ENCODE measurements at places on chromosomes 6 and 20. TPM values are rescaled to one million over a fixed set of nuclear protein-coding genes. Genes with fewer than 3 reads are reported as not detected.

The NFKBIE gene
- 13.1 TPM for total RNA-seq

The SLC35D3 gene
- not detected for total RNA-seq

The SYCP2 gene
- 2.8 TPM for total RNA-seq

The CTCFL gene
- not detected for total RNA-seq

The HLA-DQB2 gene
- 0.96 TPM for total RNA-seq

The GSTA2 gene
- total RNA-seq: not detected

The HDDC2 gene
- total RNA-seq: 73.8 TPM

The HECA gene
- 37.6 TPM for total RNA-seq

The MAS1 gene
- total RNA-seq: not detected

The PSORS1C2 gene
- total RNA-seq: not detected

The MYCT1 gene
- total RNA-seq: 19.5 TPM

The SLC26A8 gene
- 0.84 TPM for total RNA-seq

The TRAPPC3L gene
- 0.63 TPM for total RNA-seq

The FBXO5 gene
- 7.2 TPM for total RNA-seq

The TCF15 gene
- 1.2 TPM for total RNA-seq

The HLA-C gene
- 210 TPM for total RNA-seq

The NKAIN4 gene
- not detected for total RNA-seq

The FOXF2 gene
- 0.65 TPM for total RNA-seq

The MRPS26 gene
- 38.1 TPM for total RNA-seq

The PPARD gene
- total RNA-seq: 11.7 TPM

The ADGRF5 gene
- 67.9 TPM for total RNA-seq

The PERP gene
- total RNA-seq: 7.6 TPM

The LY6G6F gene
- total RNA-seq: not detected

The TMEM74B gene
- not detected for total RNA-seq

The SHLD1 gene
- total RNA-seq: 4.0 TPM

The NFATC2 gene
- total RNA-seq: 12.4 TPM

The EZR gene
- 65.3 TPM for total RNA-seq

The SDCBP2 gene
- 7.7 TPM for total RNA-seq

The BMP2 gene
- 36.6 TPM for total RNA-seq

The ME1 gene
- total RNA-seq: 22.9 TPM

The ZNF76 gene
- total RNA-seq: 27.7 TPM

The EBF4 gene
- 4.6 TPM for total RNA-seq

The RAB44 gene
- 0.37 TPM for total RNA-seq

The KIF6 gene
- 0.38 TPM for total RNA-seq

The SYNDIG1 gene
- 0.24 TPM for total RNA-seq

The NR2E1 gene
- total RNA-seq: not detected

The CST3 gene
- 1,218 TPM for total RNA-seq

The SLC17A1 gene
- not detected for total RNA-seq

The ANKRD6 gene
- total RNA-seq: 13.5 TPM

The RRAGD gene
- total RNA-seq: 41.8 TPM

The DDO gene
- total RNA-seq: 2.4 TPM

The HUS1B gene
- 3.0 TPM for total RNA-seq

The GTSF1L gene
- total RNA-seq: not detected

The OLIG3 gene
- not detected for total RNA-seq

The UNC5CL gene
- 1.9 TPM for total RNA-seq

The HSPA1L gene
- 3.0 TPM for total RNA-seq

The COL11A2 gene
- total RNA-seq: 1.3 TPM

The RIPPLY2 gene
- not detected for total RNA-seq

The FABP7 gene
- not detected for total RNA-seq

Measured in omental fat pad (tissue), 4 donors.